Neuronal stem cell (in vitro differentiated cells): ENCODE measurements at places on chromosomes 13 and 19.

- peak overlapping the region; percentile 61 for H3K27ac ChIP-seq
- peaks cover 19% of the 10 kb centered on the region for H3K4me1 ChIP-seq
- DNase-seq: no peak
- H3K27me3 ChIP-seq: no peaks in the 10 kb centered on the region
These were observed 3.7 kb downstream of the FUZ start for GRCh38 chr19:49809160-49809940.

DNA sequence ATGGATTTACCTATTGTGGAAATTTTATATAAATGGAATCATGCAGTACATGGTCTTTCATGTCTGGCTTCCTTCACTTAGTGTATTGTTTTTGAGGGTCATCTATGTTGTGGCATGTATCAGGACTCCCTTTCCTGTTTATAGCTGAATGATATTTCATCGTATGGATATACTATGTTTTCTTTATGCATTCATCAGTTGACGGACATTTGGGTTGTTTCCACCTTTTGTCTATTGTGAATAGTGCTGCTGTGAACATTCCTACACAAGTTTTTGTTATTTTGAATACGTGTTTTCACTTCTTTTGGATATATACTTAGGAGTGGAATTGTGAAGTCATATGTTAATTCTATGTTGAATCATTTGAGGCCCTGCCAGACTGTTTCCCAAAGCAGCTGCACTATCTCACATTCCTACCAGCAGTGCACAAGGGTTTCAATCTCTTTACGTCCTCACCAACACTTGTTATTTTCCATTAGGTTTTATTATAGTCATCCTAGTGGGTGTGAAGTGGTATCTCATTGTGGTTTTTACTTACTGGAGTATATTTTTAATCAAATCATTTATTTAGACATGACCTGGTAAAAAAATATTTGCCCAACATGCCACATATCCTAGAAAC is 262.7 kb downstream of the DLEU7 start:
- no peak overlapping the region for H3K27ac ChIP-seq
- H3K36me3 ChIP-seq: no peaks in the 10 kb centered on the region
- no peak for DNase-seq
- peaks cover 4% of the 10 kb centered on the region for H3K4me1 ChIP-seq
- no peak overlapping the region for H3K4me3 ChIP-seq
- no peaks in the 10 kb centered on the region for H3K27me3 ChIP-seq

GRCh38 chr13:112995395-112996191 is 26.6 kb downstream of the MCF2L start:
- H3K4me3 ChIP-seq: no peak overlapping the region
- peaks cover 14% of the 10 kb centered on the region for H3K4me1 ChIP-seq
- H3K27me3 ChIP-seq: no peaks in the 10 kb centered on the region
- no peak overlapping the region for H3K27ac ChIP-seq

DNA sequence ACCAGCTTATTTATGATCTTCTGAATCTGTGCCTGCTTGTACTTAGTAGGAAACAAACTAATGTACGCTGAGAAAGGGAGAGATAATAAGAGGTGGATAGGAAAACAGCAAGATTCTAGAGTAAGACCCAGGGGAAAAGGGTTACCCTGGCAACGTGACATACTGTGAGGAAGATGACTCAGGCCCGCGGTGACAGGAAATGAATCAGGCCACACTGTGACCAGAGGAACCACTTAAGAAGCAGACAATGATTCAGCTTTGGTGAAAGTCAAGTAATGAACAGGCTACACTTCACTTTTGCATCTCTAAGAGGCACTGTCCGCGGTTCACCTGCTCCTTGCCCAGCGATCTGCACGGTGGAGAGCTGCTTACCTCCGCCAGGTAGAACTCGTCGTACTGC is 158.2 kb downstream of the NALCN start:
- no peak overlapping the region for H3K4me3 ChIP-seq
- H3K27me3 ChIP-seq: no peaks in the 10 kb centered on the region
- peak; percentile 4 for DNase-seq
- no peaks in the 10 kb centered on the region for H3K36me3 ChIP-seq
- H3K27ac ChIP-seq: no peak overlapping the region
- H3K4me1 ChIP-seq: peaks cover 9% of the 10 kb centered on the region

DNA sequence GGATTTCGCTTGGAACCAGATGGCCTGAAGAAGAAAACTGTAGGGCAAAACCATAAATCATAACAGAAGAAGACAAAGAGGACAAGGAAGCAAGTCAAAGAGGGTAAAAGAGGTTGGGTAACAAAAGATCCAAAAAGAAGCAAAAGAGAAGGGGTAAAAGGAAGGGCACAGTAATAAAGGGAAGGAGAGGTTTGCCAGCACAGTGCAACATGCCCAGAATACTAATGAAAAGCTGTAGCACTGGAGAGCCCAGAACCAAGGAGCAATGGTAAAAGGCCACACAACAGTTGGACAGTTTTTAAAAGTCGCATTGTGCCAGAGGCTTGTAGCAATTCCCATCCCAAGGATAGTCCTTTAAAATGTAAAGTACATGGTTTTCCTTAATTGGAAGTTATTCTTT is 506.6 kb downstream of the PCDH9 start:
- no peaks in the 10 kb centered on the region for H3K36me3 ChIP-seq
- H3K27ac ChIP-seq: no peak overlapping the region
- no peak for DNase-seq
- H3K4me3 ChIP-seq: no peak overlapping the region
- peaks cover 15% of the 10 kb centered on the region for H3K4me1 ChIP-seq
